ENCODE measurements at places on chromosomes 12 and 14.

DNA sequence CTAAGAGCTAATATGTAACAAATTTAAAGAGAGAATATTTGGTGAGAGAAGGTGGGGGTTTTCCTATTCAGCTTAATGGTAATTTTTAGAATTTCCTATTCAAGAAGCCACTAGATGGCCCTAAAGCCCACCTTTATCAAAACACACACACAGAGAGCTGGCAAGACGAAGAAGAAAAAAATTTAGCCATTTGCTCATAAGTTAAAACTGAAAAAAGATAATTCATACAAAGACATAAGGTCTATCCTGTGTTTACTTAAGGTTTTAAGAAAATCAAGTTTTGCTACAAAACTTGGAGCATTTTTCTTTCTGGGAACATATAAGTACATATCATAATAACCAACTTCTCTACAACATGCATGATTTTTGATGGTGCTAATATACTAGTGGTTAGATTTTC, 46.8 kb upstream of the PCED1B start:
- DNase-seq, result peak; percentile 63

GRCh38 chr12:1171657-1172408, 180.8 kb downstream of the ERC1 start:
- peak; percentile 6 for DNase-seq

DNA sequence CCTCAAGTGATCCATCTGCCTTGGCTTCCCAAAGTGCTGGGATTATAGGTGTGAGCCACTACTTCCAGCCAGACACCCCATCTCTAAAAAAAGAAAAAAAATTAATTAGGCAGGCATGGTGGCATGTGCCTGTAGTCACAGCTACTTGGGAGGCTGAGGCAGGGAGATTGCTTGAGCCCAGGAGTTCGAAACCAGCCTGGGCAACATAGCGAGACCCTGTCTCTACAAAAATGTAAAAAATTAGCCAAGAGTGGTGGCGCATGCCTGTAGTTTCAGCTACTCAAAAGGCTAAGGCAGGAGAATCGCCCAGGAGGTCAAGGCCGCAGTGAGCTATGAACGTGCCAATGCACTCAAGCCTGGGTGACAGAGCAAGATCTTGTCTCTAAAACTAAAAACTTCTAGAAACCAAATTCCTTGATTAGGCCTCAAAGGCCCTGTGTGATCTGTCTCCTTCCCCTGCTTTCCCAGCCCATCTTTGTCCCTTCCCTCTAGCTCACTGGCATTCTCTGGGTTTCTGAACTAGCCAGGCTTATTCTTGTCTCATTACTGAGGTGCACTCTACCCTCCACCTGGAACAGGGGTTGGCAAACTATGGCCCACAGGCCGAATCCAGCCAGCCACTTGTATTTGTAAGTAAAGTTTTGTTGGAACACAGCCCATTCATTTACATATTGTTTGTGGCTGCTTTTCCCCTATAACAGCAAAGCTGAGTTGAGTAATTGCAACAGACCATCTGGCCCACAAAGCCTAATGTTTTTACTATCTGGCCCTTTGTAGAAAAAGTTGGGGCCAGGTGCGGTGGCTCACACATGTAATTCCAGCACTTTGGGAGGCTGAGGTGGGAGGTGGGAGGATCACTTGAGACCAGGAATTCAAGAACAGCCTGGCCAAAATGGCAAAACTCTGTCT, 17.2 kb upstream of the TPCN1 start:
- DNase-seq, result no peak

- no peak for DNase-seq
Observed at GRCh38 chr12:97047361-97047760, 140.3 kb downstream of the NEDD1 start.

GRCh38 chr12:15928346-15928745, 17.2 kb downstream of the DERA start:
- no peak for DNase-seq
